D341Med (cell line): ENCODE measurements at places on chromosomes 2 and 18.

- no peak for DNase-seq
Observed at GRCh38 chr18:79902075-79902474, 49.4 kb downstream of the SLC66A2 start.

GRCh38 chr2:224958462-224958857 lies 83.8 kb downstream of the DOCK10 start:
- no peak for DNase-seq

GRCh38 chr2:43796206-43796605 lies 22.4 kb downstream of the DYNC2LI1 start:
- DNase-seq = no peak

DNA sequence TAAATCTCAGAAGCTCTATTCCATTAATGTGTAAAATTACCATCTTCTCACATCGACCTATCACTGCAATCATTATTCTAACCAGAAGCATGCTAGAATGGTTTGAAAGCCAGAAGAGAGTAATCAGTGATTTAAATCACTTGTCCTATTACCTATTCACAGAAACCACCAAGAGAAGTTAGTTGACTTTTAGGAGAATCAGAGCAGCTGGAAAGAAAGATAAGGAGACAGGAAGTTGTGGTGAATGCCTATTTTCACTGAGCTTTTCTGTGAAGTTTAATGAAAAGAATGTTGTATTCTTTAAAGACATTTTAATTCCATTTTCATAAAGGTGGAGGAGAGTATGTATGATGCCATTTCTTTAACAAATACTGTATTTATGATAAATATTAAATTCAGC lies 352.6 kb upstream of the CRIM1 start:
- no peak for DNase-seq

DNA sequence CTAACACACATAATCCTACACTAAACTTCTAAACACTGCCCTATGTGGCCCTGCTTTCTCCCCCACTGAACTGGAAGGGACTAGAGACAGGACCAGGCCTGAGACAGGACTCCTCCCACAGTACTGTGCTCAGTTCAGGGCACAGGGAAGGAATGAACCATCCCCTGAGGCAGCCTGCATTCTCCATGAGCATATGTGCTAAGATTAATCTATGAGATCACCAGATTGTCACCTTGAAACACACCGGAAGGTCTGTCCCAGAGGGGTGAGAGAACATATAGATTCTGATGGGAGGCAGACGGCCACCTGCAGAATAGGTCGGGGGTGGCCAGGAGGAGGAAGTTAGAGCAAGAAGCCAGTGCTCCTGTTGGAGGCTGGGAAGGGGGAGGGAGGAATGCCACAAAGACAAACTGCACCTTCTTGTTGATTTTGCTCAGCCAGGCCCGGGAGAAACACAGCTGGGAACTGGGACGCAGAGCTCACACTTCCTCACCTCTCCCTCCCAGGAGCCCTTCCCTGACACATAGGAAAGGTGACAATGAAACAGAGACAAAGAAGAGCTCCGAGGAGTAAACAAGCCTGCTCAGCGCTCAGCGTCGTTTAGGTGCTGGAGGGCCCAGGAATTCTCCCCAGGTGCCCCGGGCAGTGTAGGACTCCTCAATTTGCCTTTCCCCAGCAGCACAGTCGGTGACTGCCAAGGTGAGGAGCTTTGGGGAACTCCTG lies 52.1 kb downstream of the ZBTB7C start:
- DNase-seq = no peak

GRCh38 chr2:64613276-64613675 lies 40.4 kb downstream of the SERTAD2 start:
- no peak for DNase-seq

DNA sequence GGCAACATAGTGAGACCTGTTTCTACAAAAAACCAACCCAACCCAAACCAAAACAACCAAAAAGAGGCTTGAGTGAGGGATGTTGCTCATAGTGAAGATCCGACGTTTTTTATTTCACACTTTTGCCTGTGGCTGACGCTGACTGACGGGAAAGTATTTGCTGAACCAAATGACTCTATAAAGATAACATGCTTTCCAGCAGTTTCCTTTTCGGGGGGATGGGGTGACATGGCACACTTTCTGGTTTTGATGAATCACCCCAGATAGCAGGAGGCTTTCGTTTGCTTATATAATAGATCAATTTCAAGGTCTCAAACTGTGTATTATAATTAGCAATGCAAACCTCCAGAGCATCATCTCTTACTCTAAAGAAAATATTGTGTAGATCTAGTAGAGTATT lies 150.8 kb downstream of the AQP4 start:
- DNase-seq = no peak

GRCh38 chr2:236825989-236826510 lies 256.4 kb downstream of the ACKR3 start:
- DNase-seq = no peak
